ENCODE measurements at places on chromosomes 7 and 10.

- no peak for DNase-seq
Observed at GRCh38 chr7:35246819-35247218, 7.1 kb downstream of the TBX20 start.

- DNase-seq = no peak
Observed at GRCh38 chr10:16968416-16969041, 151.3 kb upstream of the RSU1 start.

DNA sequence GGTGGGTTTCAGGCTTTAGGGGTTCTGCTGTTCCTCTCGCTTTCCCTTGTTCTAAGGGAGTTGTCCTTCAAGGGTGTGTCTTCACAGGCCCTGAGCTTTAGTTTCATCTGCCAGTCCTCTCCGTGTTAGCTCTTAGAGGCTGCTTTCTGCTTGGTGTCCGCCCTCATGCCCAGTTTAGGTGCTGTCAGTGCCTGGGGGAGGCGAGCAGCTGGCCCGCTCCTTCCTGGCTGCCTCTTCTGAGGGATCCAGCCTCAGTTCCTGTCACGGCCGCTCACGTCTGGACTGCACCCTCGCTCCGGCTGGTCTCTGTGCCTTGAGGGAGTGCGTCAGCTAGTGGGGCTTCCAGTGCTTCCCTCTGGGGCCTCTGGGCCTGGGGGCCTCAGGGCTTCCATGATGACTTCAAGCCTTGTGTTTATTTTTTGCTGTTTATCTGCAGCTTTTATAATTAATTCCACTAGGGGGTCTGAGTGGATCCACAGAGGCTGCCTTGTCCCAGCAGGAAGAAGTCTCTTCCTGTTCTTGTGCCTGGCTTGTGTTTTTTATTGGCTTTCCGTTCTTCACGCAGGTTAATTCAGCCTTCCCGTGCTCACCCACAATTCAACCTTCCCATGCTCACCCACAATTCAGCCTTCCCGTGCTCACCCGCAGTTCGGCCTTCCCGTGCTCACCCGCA lies 33.0 kb downstream of the WDR37 start:
- no peak for DNase-seq

GRCh38 chr10:119761106-119761505 lies 35.3 kb downstream of the INPP5F start:
- no peak for DNase-seq

DNA sequence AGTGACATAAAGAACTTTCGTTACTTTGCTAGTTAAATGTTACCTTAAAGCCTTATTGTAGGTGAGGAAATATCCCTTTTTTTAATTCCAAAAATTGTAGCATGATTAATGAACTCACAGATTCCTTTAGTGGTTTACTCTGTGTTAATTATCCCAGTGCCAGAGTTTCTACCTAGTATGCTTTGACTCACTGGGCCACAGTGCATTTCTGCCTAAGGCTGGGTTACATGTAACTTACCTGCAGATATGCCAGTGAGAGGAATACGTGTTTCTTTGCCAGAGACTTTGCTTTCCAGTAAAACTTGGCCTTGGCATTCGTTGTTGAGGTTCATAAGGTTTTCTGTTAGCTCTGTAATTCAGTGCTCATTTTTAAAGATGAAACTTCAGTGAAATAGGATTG lies 380.8 kb upstream of the LRGUK start:
- no peak for DNase-seq

GRCh38 chr10:34808801-34809745 lies 6.0 kb downstream of the PARD3 start:
- no peak for DNase-seq

Data from brain pericyte (primary cell).